Pancreas (tissue), 10 donors: ENCODE measurements at places on chromosomes 4 and X. TPM values are rescaled to one million over a fixed set of nuclear protein-coding genes. Genes with fewer than 3 reads are reported as not detected.

DNA sequence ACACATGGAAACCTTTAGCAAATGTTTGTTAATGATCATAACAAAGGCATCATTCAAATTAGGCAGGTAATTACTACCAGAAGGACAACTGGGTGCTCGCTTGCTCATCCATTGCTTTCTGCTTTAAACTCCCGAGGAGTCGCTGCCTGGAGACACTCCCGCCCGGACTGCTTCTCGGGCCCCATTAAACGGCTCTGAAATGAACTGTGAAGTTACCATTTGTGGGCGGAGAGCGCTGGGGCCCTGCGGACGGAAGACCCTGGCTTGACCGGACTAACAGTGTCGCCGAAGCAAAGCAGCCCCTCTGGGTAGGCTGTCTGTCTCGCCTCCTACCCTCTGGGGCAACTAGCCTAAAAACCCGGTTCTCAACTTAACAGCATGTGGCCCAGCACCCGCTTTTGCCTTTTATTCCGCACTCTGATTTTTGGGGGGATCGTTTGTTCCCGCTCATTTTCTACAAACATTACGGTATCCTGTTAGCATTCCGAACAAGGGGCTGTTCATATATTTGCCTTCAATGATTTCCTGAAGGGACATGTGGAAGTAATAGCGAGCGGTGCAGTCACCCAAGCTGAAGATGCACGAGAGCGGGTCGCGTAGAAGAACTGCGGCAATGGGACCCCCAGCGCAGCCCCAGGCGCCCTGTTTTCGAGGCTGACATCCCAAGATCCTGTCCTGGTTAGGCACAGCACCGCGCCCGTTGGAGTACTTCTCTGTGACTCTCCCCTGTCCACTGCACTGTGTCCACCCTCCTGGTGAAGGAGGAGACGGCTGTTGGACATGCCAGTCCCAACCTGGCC is 1.6 kb upstream of the PDGFRA start:
- DNase-seq = no peak

DNA sequence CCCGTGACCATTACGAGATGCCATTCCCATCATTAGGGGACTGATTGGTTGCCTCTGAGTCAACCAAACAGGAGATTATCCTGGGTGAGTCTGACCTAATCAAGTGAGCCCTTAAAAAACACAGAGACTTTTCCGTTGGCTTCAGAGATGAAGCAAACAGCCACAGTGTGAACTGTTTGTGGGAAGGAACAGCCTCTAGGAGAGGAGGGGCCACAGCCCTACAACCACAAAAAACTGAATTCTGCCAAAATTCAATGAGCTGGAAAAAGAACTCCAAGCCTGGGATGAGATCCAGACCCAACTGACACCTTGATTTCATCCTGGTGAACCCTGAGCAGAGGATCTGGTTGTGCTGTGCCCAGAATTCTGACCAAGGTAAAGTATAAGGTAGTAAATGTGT is 31.3 kb upstream of the TBL1X start:
- DNase-seq = no peak

- DNase-seq = no peak
Observed at GRCh38 chr4:77347351-77347966, 190.5 kb downstream of the CCNG2 start.

GRCh38 chrX:14051416-14051815 is 21.7 kb upstream of the GEMIN8 start:
- no peak for DNase-seq

KCTD8 gene
- 0.43 TPM for total RNA-seq

DNA sequence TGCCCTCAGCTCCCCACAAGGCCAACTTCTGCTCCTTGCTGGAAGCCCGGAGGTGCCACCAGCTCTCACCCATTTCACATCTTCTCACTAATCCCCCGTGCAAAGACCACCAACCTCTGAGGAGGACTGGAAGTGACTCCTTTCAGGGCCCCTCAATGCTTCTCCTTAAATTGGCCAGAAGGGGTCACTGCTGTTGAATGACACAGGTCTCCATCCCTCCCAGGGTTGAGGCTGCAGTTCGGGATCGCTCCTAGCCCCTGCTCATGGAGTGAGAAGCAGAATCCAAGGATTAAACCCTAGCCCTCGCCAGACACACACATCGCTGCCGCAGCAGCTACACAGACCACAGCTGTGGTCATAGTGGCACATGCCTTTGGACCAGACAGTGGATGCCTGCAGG is 279.5 kb upstream of the TAPT1 start:
- DNase-seq = no peak

DNA sequence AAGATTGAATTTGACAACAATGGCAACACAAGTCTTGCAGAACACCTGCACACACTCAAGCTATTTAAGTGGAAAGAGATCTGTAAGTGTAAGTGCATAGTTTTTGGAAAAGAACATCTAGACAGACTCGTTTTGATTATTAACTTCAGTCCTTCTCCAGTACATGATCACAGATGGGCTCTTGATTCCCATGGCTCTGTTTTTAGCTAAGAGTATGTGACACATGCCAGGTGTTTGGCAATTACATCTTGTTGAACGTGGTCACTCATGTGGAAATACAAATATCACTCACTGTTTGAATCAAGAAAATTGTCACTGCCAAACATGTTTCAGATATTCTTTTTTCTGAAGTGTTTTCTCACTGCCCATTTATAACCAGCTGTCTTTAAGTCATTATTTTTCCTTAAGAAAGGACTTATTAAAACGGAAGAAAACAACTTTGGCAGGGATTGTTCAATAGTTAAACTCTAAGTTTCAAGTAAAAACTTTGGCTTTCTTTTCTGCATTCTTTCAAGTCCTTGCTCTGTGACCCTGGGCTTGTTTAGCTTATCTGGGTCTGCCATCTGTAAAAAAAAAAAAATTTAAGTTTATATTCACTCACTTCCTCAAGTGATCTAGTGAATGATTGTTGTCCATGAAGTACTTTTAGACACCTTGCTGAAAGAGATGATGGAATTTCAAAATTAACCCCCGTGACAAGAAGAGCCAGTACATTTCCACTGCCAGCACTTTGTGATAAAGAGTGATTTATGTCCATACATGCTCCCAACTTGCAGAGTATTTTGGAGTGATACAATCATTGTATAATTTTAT is 125.4 kb downstream of the ATXN3L start:
- peak; percentile 6 for DNase-seq

DNA sequence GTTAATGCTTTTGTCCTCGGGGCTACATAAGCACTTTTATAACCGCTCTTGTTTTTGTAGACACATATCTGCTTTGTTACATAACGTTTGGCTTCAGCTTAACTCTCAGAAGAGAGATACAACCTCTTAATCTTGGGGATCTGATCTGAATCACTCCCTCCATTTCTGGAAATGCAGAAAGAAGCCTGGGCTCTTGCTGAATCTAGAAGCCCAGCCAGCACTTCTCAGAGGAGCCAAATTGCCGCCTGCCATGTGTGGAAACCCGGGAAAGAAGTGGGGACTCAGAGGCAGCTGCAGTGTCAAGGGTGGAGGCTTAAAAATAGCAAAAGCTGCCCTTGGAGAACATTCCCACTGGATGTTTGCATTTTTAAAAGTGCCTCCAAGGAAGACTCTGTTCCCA is 69.3 kb upstream of the LDB2 start:
- no peak for DNase-seq

- DNase-seq = no peak
Observed at GRCh38 chr4:155342142-155342541, 34.6 kb downstream of the MAP9 start.
